ENCODE measurements at places on chromosomes 5 and 9.

- DNase-seq = no peak
These were observed 2.3 kb downstream of the FAM221B start for GRCh38 chr9:35826071-35826701.

DNA sequence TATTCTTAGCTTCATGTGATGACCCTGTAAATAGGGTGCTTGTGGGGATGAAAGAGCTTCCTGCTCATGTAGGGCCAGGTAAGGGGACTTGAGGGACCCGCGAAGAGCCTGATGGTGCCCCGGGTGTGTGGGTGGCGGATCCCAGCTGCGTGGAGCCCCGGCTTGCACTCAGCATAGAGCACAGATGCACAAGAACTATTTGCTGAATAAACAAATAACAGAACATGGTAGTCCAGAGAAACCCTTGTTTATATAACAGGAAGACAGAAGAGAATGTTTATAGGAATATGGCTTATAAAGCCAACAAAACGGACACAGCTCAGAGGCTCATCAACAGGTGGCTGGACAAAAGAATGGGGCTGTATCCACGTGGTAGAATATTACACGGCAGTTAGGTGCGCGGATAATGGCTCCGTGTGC is 106.9 kb upstream of the COL5A1 start:
- no peak for DNase-seq

DNA sequence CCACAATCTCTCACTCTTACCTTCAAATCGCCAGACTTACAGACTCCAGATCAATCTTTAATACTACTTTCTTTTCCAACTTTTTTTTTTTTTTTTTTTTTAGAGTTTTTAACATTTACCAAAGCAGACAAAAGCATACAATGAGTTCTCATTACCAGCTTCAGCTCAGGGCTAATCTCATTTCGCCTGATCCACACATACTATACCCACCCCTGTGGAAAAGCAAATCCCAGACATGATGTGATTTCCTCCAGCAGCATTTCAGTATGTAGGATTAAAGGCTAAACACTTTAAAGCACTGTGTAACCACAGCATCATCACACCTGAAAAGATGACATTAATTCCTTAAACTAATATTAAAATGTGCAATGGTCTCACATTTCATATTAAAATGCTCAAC is 138.8 kb upstream of the RETREG1 start:
- no peak for DNase-seq

GRCh38 chr9:6106711-6107339 is 91.4 kb upstream of the RANBP6 start:
- DNase-seq = no peak

GRCh38 chr5:138035605-138036537 is 3.0 kb upstream of the FAM13B start:
- DNase-seq = peak; percentile 77

DNA sequence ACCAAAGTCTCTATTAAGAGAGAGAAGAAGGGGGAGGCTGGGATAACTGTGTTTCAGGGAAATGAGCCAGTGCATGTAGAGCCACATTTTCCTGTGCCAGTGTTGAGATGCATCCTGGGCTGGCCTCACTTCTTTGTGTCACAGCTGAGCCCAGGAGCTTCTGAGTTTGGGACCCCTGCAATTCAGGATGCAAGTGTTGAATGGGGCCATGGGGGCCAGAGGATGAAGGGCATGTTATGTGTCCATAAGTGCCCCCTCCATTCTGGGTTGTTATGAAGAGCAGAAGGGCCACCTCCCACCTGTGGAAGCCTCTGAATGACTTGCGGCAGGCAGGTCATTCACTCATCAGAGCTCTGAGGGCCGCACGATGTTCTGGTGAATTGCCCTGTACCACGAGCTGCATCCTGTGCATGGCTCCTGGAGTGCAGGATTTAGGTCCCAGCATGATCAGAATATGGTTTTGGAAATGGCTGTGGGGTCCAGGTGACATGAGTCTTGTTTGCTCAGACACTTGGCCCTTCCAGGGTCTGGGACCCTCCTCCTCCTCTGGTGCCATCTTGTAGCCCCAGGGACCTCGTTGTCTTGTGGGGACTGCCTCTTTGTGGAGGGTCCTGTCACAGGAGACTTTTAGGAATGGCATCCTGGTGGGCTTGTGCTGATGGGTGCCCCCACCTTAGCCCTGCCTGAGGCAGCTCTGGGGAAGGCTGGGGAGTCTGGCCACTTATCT is 115.4 kb upstream of the PITX1 start:
- DNase-seq = no peak

DNA sequence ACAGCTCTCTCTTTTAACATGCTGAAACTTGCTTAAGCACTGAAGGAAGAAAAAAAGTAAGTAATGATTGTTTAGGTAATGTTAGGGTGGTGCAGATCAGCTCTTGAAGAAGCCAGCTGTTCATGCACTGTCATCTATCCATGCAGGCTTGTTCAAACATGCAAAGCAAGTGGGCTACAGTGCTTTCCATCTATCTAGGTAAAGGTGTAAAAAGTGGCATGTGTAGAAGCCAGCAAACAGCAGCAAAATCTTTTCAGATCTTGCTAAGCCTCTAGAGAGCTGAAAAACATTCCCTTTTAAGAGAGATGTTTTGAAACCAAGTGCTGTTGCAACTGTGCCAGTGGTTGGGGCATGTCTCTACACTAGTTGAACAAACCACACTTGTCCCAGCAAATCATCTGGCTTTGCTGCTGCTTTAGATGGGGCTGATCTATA is 214.4 kb downstream of the EFNA5 start:
- DNase-seq = no peak

DNA sequence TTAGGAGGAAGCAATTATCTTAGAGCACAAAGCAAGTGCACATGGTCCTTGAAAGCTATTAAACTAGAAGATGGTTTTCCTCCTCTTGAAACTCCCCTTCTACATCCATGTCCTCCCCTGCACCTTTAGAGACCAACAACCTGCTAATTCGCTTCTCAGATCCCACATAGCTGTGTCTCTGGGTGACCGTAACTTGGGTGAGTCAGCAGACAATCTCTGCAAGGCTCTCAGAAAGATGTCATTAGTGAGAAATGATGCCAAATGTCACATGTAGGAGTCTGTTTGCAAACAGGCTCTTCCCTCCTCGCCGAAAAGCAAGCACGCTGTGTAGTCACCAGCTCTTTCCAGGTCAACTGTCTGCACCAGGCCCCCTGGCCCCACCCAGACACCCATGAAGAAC is 291.8 kb downstream of the SLIT3 start:
- DNase-seq = no peak

DNA sequence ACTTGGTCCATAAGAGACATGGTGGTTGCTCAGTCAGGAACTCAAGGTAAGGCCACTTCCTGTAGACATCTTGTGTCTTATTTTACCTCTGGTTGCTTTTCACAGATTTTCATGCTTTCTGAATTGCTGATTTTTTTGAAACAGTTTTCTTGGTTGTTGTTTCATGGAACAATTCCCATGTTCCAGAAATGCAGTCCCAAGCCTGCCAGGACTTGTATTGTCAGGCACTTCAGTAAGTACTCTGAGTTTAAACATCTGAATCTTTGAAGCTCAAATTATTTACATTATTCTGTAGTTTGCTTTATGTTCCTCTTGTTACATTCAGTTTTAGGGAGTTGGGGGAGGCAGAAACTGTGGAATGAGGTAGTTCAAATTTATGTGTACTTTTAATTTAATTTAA is 290.2 kb downstream of the DMRT2 start:
- DNase-seq = no peak

GRCh38 chr9:133144142-133144903 is 19.4 kb downstream of the GBGT1 start:
- peak; percentile 89 for DNase-seq

DNA sequence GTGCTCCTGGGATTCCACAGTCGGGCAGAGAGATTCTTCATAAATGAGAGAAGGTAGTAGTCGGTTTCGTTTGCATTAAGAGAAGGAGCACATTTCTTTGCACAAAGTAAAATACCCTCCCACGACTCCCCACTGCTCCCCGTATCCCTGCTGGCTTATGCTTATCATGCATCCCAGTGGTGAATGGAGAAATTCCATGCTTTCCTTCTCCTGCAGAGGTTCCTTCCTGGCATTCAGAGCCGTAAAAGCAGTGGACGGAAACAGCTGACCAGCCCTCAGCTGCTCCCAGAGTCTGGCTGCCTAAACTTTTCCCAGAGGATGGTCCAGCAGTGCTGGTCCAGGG is 93.1 kb downstream of the C9orf152 start:
- DNase-seq = no peak

Data from CD4-positive, alpha-beta memory T cell (primary cell).